ENCODE measurements at places on chromosomes 6 and 20.

GRCh38 chr6:86723729-86724128 is 213.6 kb upstream of the HTR1E start:
- no peak for DNase-seq

GRCh38 chr20:63943808-63944077 is 12.5 kb downstream of the UCKL1 start:
- DNase-seq = no peak

DNA sequence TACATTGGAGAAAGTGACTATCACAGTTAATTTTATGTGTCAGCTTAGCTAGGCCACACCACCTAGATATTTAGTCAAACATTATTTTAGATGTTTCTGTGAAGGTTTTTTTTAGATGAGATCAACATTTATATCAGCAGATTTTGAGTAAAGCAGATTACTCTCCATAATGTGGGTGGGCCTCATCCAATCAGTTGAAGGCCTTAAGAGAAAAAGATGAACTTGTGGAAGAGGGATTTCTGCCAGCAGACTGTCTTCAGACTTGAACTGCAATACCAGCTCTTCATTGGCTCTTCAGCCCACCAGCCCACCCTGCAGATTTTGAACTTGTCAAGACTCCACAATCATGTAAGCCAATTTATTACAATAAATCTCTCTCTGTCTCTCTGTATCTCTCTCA is 25.1 kb upstream of the FBXO30 start:
- no peak for DNase-seq

- DNase-seq = no peak
Measured at GRCh38 chr6:30328397-30328796, 1.7 kb downstream of the TRIM39 start.

DNA sequence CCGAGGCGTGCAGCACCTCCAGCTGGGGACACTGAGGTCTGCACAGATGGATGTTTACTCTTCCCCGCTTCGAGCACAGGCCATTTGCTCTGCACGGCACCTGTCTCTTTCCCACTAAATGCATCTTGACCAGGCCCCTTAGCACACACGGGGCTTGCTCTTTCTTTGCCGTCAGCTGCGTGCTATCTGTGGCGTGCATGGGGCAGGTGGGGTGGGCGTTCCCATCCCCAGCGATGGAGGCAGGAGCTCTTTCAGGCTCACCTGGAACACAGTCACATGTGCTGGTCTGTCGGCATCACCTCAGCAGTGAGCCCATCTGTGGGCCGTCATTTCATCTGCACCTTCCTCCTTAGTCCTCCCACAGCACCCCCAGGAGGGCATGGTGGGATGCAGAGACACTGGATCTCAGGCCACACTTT is 35.1 kb downstream of the RBM38 start:
- DNase-seq = no peak

- no peak for DNase-seq
Measured at GRCh38 chr20:5171064-5171789, 44.4 kb downstream of the CDS2 start.

DNA sequence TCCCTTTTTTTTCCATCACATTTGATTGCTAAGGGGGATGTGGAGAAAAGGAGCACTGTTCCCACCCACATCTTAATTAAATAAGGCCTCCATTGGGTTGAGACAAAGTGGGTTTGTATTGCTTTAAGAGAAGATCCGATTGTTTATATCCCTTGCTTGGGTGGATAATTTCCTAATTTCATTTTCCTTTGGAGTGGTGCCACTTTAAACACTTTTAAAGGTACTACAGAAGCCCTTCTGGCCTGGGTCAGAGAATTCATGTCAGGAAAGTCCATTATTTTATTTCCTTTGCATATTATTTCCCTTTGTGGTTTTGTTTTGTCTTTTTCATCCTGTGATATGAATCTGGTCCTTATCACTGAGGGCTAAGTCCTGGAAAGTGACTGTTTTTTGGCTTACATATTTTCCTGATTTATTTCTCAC is 56.9 kb downstream of the PHACTR2 start:
- no peak for DNase-seq

DNA sequence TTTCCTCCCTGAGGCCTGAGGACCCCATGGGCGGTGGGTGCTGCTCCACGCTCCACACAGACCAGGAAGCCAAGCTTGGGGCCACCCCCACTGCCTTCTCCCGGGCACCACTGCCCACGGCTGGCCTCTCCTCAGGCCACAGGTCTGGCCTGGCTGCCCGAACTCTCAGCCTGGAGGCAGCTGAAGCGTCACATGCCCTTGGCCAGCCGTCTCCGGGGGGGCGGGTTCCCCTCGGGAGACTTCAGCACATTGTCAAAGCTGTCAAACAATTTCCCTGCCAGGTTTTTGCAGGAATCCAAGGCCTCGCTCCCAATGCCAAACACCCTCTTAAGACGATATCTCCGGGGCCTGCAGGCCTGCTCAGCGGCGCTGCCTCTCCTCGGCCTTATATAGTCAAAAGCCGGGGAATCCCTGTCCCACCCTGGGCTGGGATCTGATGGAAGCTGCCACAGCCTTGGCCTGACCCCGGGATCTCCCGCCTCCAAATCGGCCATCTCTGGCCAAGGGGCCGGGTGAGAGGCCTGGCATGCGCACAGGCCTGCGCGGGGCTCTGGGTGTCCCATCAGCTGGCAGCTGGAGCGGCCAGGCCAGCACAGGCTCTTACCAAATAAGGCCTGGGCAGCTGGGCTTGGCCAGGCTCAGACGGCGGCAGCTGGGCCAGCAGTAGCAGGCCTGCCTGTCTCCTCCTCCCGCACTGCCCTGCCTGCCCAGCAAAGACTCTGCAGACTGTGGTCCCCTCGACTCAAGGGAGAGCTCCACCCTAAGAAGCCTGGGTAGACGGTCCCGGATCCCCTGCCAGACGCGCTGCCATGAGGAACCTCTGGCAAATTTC is 49.7 kb downstream of the RBM38 start:
- DNase-seq = peak; percentile 42

GRCh38 chr20:23565503-23566045 is 2.7 kb downstream of the CST9L start:
- DNase-seq = no peak

DNA sequence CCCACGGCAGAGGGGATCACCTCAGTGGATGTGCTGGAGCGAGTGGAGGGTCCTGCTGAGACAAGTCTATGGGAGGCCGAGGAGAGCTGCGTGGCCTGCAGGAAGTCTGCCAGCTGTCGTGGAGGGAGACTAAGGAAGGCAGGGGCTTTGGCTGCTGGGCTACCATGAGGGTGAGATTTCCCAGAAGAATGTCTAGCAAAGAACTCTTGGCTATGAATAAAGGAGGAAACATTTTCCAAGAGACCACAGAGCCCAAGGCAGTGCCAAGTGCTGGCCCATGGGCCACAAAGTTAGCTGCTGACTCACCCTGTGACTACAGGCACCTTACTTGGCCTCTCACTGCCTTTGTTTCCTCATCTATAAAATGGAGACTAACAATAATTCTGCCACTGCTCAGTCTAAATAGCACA is 73.4 kb downstream of the PRDM1 start:
- DNase-seq = no peak

DNA sequence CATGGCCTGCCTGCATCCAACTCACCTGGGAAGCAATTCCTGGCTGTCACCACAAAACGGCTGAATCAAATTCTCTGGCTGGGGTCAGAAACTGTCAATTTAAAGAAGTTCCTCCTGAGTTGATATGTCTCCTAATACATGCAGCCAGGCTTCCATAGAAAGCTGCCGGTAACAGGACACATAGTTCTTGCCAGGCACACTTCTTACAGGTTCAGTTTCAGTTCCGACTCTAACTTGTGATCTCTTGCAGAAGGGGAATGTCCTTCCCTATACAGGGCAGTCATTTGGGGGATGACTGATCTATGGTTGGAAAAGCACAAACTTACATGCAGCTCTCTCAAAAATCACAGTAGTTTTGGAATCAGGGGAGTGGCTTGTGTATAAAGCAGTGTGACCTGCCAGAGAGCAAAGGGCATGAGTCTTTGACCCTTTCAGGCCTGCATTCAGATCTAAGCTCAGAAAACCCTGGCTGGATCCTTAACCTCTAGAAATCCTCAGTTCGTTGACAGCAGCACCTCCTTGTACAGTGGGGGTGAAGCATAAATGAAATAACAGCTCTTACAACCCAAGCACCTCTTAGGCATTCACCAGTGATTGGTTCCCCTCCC is 195.6 kb downstream of the SCP2D1 start:
- DNase-seq = no peak
